ENCODE measurements at places on chromosomes 2 and 18. TPM values are rescaled to one million over a fixed set of nuclear protein-coding genes. Genes with fewer than 3 reads are reported as not detected.

The SERPINB13 gene
- polyA plus RNA-seq: not detected

The SGPP2 gene
- polyA plus RNA-seq: 7.2 TPM

The REEP1 gene
- not detected for polyA plus RNA-seq

The KCNS3 gene
- polyA plus RNA-seq: not detected

- no peak for DNase-seq
These were observed 14.2 kb upstream of the OXER1 start for GRCh38 chr2:42777883-42778805.

DNA sequence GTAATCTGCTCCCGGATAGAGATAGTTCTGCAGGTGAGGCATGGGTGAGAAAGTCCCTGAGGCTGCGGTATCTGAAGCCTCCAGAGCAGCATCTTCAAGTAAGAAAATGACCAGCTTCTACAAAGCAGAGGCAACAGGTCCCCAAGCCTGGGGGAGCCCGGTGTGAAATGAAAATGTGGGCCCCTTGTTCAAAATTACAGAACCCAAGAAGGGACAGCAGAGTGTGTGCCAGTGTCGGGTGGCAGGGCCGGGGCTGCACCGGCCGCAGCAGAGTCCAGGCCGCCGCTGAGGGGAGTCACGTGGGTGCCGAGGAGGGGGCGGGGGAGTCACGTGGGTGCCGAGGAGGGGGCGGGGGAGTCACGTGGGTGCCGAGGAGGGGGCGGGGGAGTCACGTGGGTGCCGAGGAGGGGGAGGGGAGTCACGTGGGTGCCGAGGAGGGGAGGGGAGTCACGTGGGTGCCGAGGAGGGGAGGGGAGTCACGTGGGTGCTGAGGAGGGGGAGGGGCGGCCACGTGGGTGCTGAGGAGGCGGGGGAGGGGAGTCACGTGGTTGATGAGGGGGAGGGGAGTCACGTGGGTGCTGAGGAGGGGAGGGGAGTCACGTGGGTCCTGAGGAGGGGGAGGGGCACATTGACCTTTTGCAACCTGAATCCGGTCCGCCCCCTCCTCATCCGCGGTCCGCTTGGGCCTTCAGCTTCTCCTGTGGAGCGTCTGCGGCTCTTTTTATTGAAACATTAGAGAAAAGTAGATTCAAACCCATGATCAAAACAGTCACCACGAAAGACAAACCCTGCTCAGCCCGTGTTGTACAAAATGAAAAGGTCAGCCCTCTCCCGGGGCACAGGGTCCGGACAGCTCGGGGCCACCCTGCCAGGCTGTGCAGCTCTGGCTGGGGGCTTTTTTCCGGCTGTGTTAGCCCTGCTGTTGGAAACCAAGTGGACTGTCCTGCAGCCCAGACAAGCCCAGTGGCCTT is 10.4 kb downstream of the COLEC11 start:
- no peak for DNase-seq

DNA sequence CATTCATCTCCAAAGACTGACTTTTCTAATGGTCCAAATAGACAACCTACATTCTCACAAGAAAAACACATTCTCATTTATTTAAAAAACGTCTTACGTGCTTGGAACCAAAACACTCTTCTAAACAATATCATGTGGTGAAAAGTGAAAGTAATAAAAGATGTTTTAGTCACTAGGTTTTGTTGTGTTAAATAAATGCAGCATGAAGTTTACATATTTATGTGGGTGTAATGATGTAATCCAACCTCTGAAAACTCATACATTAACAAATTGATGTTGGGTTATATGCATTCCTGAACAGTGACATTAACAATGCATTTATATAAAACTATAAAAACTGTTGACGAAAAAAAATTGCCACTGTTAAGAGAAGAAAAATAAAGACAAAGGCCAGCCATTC is 55.1 kb upstream of the ACVR2A start:
- DNase-seq: no peak

DNA sequence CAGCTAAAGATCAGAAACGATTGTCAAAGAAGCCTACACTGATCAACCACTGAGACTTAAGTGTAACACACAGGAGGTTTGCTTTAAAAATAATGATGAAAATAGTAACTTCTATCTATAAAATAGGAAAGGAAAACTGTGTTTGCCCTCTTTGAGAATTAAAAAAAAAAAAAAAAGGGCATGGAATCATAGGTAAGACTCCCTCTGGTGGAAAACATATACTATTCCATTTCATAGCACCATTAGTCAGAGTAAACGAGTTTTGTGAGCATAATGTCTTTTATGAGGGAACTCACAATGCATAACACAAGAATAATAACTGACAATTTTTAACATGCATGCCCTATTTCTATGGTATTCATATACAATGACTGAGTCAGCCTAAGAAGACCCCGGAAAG is 36.3 kb downstream of the SLC35F5 start:
- peak; percentile 7 for DNase-seq

DNA sequence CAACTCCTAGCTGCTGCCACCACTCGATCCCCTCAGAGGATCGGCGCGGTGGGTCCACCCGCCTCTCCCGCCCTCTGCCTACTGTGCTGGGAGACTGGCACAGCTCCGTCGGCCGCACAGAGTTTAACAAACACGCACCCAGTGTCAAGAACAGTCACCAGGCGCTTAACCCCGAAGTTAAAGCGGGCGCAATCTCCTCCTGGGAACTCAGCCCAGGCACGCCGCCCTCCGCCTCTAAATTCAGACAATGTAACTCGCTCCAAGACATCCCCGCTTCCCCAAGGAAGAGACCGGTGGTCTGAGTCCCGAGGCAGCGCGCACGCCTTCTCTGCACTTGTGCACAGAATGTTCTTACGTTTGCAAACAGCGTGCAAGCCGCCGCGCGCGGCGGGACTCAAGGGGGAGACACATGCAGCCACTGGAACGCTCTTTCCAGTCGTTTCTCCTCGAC is 533 bp downstream of the CXCR4 start:
- peak; percentile 27 for DNase-seq

DNA sequence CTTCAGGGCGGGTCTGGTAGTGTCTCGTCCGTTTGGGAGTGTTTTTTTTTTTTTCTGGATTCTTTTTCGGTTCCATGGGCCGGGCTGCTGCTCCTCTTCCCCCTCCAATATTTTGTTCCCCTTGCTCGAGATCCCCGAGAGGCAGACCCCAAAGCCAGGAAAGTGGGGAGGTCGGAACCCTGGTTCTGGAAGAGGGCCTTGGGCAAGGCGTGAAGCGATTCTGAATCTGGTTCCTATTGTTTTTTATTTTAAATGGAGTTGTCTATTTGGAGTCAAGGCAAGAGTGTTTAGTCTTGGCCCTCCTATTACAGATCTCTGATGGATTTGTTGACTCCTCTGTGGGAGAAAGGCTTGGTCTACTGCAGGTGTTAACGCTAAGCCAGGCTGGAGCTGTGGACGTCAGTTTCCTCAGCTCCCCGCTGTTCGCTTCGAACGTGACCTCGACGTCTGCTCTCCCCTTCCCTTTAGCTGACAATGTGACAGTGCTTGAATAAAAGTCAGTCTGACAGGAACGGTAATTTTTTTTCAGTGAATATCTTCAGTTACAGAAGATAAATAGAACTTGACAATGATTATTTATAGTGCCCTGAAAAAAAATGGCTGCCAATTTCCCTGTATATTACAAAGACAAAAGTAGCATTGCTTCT is 683 bp upstream of the DNAJC27 start:
- DNase-seq: peak; percentile 63

DNA sequence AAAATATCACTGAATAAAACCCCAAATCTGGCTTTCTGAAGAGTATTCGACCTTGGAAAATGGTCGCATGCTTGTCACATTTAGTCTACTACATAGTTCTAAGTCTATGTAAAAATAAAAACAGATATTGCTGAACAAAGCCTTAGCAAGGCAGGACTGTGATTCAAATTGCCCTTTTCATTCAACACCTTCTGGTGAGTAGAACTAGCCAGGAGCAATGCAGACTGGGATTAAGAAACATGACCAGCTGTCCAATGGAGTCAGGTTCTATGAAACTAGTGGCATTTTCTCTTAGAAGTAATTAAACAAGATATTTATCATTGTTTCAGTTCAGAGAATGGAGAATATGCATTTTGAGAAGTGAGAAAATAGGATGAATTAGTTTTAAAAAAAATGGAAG is 1260.5 kb upstream of the ACVR2A start:
- DNase-seq: no peak

All from CD4-positive, CD25-positive, alpha-beta regulatory T cell (primary cell).